ENCODE measurements at places on chromosomes 4 and X. TPM values are rescaled to one million over a fixed set of nuclear protein-coding genes. Genes with fewer than 3 reads are reported as not detected.

GRCh38 chr4:9947168-9948062, 73.9 kb downstream of the SLC2A9 start:
- DNase-seq, result no peak

GRCh38 chrX:120286733-120287512, 24.3 kb downstream of the TMEM255A start:
- DNase-seq, result no peak

DNA sequence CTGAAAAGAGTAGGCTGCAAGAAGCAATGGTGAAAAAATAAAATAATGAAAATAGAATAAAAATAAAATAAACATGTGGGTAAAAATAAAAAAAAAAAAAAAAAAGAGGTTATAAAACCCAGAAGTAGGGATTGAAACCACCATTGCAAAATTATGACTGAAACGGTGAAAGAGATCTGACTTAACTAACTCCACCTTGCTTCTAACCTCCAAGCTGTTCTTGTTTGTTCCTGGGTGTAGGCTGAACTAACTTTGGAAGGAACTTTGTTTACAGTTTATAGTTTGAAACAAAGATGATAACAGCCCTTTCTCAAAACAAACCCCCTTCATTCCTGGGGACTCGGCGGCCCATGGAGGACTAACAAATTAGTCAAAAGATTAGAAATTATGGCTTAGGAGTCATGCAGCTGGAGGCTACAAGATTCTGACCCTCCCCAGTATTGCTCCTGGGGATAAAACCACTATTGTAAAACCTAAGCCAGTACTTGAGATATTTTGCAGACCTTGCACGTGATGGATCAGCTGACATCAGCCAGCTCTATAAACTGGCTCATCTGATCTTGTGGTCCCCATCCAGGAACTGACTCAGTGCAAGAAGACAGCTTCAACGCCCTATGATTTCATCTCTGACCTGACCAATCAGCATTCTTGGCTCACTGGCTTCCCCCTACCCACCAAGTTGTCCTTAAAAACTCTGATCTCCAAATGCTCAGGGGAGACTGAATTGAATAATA, 30.4 kb downstream of the DDX60L start:
- no peak for DNase-seq

DNA sequence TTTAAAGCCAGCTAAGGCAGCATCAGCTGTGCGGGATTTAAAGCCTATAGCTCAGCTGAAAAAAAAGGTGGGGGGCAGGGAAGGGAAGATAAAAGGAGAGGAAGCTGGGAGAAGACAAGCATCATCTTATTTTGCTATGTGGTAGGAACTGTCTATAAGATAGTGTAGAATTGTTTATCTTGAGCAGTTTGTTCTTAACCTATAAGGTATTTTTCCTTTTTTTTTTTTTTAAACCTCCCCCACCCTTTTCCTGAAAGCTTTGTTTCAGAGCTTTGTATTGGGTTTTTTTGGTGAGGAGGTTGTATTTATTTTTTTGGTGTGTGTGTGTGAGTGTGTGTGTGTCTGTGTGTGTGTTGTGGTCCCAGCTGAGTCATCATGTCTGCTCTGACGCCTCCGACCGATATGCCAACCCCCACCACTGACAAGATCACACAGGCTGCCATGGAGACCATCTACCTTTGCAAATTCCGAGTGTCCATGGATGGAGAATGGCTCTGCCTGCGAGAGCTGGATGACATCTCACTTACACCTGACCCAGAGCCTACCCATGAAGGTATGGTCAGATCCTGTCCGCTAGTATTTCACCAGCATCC, 531 bp downstream of the RUFY3 start:
- no peak for DNase-seq

DNA sequence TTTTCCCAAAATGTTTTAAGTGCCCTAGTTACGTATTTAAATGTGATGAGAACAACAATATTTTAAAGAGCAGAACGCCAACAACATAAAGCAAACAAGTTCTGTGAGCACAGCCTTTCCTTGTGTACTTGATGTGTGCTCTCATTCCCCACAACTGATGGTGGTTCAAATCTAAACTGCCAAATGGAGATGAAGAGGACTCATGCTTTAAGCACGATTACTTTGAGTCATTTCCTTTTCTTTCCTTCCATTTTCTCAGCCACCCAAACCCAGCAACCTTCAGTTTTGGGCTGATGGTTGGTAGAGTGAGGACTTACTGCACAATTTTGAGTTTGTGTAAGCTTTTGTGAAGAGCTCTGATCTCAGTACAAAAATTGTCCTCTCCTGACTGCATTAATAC, 1.7 kb downstream of the NSD2 start:
- DNase-seq, result no peak

GRCh38 chr4:74635490-74636123, 158.7 kb downstream of the BTC start:
- DNase-seq, result peak; percentile 79

- DNase-seq, result no peak
These were observed 8.9 kb downstream of the CLCN4 start for GRCh38 chrX:10165580-10166247.

DNA sequence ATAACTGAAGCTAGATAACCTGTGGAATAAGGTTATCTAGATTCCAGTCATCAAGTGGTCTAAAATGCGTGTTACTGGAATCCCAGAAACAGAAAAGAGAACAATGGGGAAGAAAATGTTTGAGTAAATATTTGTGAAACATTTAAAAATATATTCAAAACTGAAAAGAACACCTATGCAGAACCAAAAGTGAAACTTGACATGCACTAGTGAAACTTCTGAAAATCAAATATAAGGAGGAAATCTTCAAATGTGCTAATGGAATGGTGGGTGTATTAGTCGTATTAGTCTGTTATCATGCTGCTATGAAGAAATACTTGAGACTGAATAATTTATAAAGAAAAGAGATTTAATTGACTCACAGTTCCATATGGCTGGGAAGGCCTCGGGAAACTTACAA, 512.4 kb upstream of the KLHL4 start:
- no peak for DNase-seq

DNA sequence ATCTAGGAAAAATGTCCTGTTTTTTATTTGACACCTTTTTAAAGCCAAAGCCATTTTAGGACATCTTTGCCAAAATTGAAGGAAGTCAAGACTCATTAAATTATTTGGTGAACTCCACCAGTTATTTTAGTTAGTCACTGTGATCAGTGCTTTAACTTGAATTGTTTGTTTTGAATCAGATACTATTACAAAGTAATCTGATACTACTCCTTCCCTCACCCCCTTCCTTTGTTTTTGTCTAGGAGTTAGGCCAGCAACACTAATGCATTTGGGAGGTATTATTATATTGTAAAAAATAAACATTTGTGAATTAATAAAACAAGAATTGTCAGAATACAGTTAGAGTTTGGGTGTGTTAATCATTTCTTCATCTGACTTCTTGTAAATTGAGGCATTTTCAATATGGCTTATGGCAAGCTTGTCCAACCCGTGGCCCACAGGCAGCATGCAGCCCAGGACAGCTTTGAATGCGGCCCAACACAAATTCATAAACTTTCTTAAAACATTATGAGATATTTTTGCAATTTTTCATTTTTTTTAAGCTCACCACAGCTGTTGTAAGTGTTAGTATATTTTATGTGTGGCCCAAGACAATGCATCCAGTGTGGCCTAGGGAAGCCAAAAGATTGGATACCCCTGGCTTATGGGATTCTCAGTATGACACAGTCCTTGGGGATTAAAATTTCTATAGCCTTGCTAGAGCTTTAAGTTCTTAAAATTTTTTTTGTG, 182.2 kb downstream of the BMPR1B start:
- no peak for DNase-seq

The TRO gene
- 0.25 TPM for total RNA-seq

The TCEAL7 gene
- 0.20 TPM for total RNA-seq
